ENCODE measurements at places on chromosomes 2 and 18.

- DNase-seq: no peak
Observed at GRCh38 chr2:47057687-47058002, 97.5 kb downstream of the STPG4 start.

GRCh38 chr2:42913280-42913878 lies 121.0 kb upstream of the HAAO start:
- no peak for DNase-seq

- no peak for DNase-seq
Observed at GRCh38 chr2:174730698-174731018, 33.6 kb downstream of the CHRNA1 start.

DNA sequence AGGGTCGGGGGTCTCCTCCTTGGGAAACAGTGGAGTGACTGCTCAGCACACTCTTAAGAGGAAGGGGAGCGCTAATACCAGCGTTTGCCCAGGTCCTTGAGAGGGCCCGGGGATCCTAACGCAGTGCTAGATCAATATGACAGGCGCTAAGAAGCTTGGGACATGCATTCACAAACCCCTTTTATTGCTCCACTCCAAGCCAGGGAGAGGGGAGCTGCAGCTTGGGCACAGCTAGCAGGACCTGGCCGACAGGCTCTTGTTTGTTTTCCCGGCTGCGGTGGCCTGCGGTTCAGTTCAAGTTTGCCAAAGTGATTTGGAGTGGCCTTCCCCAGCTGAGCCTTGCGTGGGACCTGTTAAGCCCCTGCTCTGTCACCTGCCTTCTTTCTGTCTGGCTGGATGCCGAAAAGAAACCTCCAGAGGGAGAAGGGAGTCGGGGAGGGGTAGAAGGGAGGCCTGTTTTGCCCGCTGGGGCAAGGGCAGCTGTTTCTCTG lies 152.1 kb downstream of the GLI2 start:
- DNase-seq: no peak

GRCh38 chr2:68594674-68595492 lies 48.5 kb upstream of the PROKR1 start:
- DNase-seq: peak; percentile 35

- DNase-seq: no peak
Observed at GRCh38 chr2:235637896-235638295, 144.1 kb downstream of the AGAP1 start.

DNA sequence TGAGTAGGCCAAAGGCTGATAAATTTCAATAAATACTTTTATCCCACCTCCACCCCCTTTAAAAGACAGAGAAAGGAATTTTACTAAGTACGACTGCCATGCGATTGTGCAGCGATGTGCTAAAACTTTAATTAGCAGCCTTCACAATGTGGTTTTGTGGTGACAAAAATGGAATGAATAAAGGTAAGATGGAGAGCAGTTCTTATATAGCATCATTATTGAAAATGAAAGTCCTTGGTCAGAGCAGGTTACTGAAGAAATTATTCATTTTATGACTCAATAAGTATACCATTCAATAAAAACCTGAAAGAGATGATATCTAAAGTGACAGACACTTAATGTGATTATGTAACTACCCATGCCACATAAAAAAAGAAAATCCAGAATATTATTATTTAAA lies 33.2 kb upstream of the MTIF2 start:
- no peak for DNase-seq

- DNase-seq: no peak
Observed at GRCh38 chr2:180559038-180559437, 421.4 kb upstream of the UBE2E3 start.

GRCh38 chr2:68839260-68839833 lies 31.9 kb downstream of the BMP10 start:
- DNase-seq: no peak

- no peak for DNase-seq
Observed at GRCh38 chr2:144461308-144461766, 58.6 kb downstream of the ZEB2 start.

- DNase-seq: no peak
Observed at GRCh38 chr2:113236367-113237159, 42.2 kb downstream of the PAX8 start.

GRCh38 chr2:179247318-179248023 lies 17.2 kb downstream of the SESTD1 start:
- no peak for DNase-seq

DNA sequence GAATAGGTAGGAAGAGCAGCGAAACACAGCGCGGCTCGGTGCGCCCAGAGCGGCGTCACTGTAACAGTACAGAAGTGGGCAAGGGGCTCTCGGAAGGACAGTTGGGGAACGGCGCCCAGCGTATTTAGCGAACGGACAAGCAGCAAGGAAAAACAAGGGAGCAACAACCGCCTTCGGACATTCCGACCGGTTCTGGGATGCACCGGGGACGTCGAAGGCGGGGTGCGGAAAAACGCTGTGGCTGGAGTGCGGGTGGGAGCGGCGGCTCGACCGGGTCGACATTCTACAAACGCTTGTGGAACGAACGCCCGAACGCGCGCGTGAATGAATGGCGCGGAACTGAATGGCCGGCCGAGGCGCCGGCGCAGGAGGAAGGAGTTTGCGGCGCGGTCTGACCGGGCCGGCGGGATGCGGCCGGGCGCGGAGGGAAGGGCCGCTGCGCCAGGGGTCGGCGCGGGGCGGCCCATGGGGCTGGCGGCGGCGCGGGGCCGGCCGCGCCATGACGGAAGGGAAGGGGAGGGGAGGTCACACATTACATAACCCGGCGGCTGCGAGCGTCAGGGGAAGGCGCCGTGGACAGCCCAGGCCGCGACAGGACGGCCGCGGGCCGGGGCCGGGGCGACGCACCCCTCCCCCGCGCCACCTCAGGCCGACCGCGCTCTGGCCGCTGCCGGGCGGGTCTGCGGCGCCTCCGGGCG lies 605 bp downstream of the REV1 start:
- DNase-seq: peak; percentile 32

DNA sequence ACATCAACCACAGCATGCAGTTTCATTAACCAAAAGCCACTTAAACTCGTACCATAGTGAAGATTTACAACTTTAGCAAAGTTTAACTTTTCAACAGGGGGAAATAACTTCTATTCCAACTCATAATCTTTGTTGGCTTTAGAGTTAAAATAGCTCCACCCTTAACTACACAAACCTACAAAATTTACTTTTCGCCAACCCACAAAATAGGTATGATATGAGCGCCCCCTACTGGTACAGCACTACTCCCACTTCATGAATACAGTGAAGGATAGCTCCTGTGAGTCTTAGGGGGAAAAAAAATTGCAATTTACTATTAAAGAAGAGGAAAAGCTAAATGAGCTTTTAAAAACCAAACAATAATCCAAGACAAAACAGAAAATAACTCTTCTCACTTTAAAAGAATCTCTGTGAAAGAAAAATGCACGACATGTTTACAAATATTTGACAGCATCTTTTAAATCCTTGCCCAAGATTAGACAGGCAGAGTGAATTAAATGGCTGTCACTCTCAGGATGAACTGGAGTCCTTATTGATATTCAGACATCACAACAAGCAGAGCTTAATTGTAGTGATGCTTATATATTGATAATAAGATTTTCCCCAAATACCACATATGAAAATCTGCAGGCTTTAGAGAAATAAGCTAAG lies 32.2 kb downstream of the TMEFF2 start:
- DNase-seq: peak; percentile 51

DNA sequence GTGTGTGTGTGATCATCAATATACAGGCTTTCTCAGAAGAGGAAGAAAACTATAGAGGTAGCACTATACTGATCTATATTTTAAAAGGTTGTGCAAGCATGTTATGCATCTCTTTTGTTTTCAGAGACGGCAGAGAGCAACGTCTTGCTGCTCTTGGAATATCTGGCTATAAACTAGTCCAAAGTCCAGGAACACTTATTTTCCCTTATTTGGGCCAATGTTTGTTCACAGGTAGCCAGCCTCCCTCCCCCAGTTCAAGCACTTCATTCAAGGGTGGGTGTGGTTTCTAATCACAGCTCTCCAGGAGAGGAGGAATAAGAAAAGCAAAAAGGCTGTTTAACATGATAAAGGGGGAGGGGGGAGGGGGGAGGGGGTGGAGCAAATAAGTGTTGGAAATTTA lies 4.2 kb downstream of the FZD5 start:
- DNase-seq: no peak

DNA sequence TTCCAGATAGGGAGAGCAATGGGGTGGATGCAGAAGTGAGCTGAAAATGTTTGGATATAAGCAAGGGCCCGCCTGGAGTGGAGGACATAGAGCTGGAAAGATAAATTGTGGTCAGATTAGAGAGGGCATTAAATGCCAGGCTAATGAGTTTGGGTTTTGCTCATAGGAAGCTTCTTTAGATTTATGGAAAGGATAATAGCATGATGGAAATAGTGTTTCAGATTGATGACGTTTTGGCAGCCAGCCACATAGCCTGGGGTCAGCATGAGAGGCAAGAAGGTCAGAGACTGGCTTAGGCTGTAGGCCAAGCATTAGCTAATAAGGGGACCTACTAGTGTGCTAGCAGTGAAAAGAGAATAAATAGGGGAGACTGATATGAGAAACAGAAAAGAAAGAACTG lies 321.6 kb downstream of the STK39 start:
- DNase-seq: no peak

- DNase-seq: no peak
Observed at GRCh38 chr2:43897492-43897891, 58.7 kb downstream of the ABCG8 start.

DNA sequence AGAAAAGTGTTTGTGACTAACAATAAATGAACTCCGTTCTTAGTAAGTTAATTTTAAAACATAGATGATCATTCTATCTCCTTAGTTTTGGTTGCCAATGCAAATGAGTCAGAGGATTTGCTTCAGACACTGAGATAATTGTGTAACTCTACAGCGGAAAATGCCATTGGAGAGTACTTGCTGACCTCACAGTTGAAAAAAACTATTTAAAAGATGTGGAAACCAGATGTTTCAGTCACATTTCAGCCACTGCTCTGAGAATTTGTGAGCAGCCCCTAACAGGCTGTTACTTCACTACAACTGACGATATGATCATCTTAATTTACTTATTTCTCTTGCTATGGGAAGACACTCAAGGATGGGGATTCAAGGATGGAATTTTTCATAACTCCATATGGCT lies at the start of gene TNFAIP6:
Gene TNFAIP6 (plus strand): TSS at position 234 of the 400 bp plus-strand sequence. CDS start 75 bp downstream, at position 309.
- DNase-seq: no peak

- no peak for DNase-seq
Observed at GRCh38 chr2:45278365-45279078, 269.3 kb upstream of the SIX2 start.

DNA sequence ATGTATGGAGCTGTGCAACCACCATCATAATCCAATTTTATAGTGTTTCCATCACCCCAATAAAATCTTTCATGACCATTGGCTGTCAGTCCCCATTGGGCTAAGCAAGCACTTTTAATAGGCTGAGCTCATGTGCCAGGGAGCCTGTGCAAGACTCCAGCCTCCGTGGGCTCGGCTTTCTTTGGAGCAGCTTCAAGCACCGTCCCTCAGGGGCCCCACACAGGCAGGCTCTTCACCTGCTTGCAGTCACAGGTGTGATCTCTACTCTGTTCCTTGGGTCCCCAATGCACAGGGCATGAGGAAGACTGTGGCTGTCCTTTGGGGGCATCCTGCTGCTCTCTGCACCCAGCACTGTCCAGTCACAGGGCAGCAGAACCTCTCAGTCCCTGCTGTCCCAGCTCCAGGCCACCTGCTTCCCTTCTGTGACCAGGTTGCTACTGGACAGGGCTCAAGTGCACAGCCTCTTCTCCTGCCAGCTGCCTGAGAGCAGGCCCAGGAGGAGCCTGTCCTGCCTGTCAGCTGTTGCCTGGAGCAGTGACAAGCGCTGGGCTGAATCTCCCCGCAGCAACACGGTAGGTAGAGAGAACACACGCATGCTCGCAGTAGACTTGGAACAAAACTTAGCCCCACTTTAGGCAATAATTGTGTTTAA lies 40.7 kb upstream of the TMEM131 start:
- DNase-seq: no peak

- DNase-seq: no peak
Observed at GRCh38 chr2:200577027-200577426, 8.8 kb upstream of the AOX1 start.

GRCh38 chr2:188450732-188451483 lies 159.2 kb downstream of the GULP1 start:
- no peak for DNase-seq

DNA sequence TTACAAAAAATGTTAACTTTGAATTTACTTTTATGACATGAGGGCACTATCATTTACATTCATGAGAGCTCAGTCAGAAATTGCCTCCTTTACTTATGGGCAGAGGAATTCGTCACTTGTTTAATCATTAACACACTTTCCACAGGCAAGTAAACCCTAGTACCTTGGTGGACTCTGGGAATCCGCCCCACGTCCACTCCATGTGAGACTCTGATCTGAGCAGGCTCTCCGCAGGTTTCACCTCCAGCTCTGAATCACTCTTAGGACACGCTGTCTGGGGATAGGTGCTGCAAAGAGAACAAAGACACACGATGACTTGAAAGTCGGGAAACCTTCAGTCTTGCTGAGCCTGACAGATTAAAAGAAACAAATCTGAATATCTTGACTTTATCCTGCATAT lies 73.6 kb downstream of the LPIN2 start:
- DNase-seq: no peak

DNA sequence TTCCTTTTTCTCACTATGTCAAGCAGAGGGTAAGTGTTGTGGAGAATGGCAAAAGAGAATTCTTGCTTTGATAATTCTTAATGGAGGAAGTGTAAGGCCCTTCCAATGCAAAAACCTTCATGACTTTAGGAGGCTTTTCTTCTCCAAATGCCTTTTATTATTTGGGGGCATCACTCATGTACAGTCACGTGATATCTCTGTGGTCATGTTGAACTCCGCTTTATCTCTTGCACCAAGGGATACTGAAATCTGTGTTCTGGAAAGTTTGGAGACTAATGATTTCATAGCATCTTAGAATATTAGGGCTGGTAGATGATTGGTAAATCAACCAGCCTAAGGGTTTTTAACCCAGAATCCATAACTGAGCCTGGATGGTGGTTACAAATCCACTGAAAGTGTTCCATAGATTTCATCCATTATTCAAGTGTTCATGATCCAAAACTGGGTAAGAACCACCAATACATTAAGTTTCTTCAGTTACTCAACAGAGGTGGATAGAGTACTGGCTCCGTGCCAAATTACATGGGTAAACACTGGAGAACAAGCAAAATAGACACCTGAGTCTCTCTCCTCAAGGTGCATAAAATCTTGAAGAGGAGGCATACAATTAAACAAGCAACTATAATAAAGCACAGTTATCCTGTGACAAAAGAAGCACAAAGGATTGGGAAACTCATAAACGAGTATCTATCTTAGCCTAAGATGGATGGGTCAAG lies 169.6 kb upstream of the EPHA4 start:
- no peak for DNase-seq

All from T follicular helper cell (primary cell).